GM19239 (cell line): ENCODE measurements at places on chromosomes 6 and 20.

- peak; percentile 35 for DNase-seq
These were observed 20.6 kb upstream of the SGK2 start for GRCh38 chr20:43537921-43538877.

DNA sequence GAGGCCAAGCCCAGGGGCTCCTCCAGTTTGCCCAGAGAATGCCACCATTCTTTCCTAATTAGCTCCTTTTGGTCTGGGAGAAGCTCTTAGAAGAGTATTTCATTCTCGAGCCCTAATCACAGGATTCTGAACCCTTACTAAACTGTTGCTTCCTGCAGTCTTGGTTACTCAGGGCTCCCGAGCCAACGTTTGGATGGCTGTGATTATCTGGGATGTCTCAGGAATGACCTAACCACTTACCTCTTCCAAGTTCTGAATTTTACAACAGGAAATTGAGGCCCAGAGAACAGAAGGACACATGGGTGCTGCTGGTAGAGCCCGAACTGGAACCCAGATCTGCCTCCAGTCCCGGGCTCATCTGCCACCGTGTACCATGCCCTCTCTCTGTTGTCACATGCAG is 22.2 kb upstream of the PNPLA1 start:
- no peak for DNase-seq

DNA sequence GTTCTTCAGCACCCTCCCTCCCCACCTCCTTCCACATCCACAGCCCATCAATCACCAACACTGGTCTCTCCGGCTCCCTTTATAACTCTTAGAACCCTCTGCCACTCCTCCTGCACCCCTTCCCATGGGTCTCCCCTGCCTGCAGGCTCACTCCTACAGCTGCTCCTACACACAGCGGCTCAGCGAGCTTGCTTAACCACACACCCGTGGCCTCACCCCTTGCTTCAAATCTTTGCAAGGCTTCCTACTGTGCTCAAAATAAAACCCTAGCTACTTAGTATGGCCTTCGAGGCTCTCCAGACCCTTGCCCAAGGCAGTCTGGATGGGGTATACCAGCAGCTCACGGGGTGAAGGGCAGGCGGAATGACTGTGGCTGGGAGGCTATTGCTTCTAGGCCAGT is 63.7 kb downstream of the JPH2 start:
- no peak for DNase-seq

GRCh38 chr6:158639056-158639455 is 5.5 kb downstream of the DYNLT1 start:
- DNase-seq: no peak

DNA sequence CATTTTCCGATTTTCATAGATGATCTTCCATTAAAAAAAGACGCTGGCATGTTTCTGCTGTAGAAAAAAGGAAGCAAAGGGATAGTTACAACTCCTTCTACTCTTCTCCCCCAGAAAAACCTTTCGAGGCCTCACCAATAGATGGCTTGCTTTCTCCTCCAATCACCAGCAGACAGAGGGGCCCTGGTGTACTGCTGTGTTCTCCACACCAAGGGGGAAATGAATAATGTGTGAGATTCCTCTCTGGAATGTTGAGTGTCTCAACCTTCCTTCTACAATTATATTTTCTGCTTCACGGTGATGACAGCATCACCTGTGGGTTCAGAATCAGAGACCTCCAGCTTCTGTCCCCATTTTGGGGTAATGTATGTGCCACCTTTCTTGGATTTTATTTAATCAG is 185.7 kb upstream of the FLRT3 start:
- no peak for DNase-seq

GRCh38 chr6:155943635-155944034 is 488.0 kb upstream of the NOX3 start:
- DNase-seq: no peak
